ENCODE measurements at places on chromosomes 12 and 14. TPM values are rescaled to one million over a fixed set of nuclear protein-coding genes. Genes with fewer than 3 reads are reported as not detected.

CAPS2 gene
- 6.8 TPM for polyA plus RNA-seq

RGS6 gene
- polyA plus RNA-seq: 2.9 TPM

FGF6 gene
- not detected for polyA plus RNA-seq

CATSPERB gene
- polyA plus RNA-seq: 0.64 TPM

- no peak for DNase-seq
These were observed 302.1 kb downstream of the MED13L start for GRCh38 chr12:115975411-115975810.

DNA sequence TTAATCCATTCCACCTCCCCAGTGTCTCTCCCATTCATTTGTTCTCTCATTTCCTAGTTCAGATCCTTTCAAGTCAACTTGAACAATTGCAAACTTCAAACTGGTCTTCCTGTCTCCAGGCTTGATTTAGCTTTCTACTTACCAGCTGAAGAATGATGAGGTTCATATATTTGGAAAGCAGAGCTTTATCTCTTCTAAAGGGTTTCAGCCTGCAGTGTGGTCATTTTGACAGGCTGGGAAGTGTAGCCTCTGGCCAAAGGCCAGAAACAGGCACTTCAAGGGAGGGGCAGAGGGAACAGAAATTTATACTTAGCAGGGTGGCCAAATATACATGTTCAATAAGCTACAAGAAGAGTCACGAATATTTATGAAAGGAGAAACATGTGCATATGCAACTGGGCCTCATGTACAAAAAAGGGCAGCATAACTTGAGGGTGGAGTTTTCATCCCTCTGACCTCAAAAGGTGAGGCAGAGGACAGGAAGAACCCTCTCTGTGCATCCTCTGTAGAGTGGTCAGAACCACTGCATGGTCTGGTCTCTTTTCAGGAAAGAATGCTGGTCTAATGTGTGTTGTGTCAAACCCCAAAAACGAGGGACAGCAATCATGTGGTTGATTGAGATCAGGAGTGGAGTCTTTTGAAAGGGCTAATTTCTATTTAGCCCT is 34.0 kb upstream of the HECTD1 start:
- no peak for DNase-seq
